ENCODE measurements at places on chromosomes 2 and 18.
A peak's percentile ranks its signal among the peaks of the same experiment; 100 is the strongest.

- DNase-seq = no peak
These were observed 4.9 kb upstream of the STK11IP start for GRCh38 chr2:219592736-219593135.

GRCh38 chr18:59502274-59503175 is 143.5 kb upstream of the LMAN1 start:
- no peak for DNase-seq

- DNase-seq = no peak
These were observed 270.6 kb downstream of the CELF4 start for GRCh38 chr18:37294951-37295350.

DNA sequence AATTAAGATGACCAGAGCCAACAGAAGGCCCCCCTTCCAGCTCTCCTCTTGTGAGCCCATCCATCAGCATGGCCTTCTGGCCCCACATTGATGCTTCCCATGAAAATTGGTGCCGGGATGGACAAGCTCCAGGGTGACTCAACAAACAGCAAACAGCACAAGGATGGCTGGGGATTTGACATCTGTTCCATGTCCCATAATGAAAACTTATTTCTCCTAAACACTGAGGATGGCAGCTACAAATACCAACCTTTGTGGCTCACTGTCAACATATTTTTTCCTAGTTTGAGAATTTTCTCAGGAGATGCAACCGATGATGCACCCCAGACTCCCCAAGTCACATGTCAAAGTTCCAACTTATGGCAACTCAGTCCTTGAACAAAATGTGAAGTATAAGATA is 169.6 kb upstream of the SIX2 start:
- no peak for DNase-seq

- DNase-seq = no peak
These were observed 771.1 kb upstream of the ZEB2 start for GRCh38 chr2:145290986-145291385.

DNA sequence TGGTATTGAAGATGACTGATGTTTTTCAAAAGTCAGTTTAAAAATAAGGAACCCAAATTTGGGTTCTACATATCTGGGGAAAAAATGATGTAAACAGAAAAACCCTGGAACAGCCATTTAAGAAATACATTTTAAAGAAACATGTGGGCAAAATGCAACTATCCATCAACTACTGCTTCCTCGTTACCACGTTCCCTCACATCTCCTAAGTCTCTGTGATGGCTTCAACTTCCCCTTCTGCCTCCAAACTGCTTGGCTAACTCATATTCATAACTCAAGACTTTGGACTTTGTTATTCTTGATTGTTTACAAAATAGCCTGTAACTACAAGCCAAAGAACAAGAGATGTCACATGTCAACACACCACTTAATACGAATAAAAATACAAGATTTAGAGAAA is 116.3 kb downstream of the DYM start:
- DNase-seq = no peak

DNA sequence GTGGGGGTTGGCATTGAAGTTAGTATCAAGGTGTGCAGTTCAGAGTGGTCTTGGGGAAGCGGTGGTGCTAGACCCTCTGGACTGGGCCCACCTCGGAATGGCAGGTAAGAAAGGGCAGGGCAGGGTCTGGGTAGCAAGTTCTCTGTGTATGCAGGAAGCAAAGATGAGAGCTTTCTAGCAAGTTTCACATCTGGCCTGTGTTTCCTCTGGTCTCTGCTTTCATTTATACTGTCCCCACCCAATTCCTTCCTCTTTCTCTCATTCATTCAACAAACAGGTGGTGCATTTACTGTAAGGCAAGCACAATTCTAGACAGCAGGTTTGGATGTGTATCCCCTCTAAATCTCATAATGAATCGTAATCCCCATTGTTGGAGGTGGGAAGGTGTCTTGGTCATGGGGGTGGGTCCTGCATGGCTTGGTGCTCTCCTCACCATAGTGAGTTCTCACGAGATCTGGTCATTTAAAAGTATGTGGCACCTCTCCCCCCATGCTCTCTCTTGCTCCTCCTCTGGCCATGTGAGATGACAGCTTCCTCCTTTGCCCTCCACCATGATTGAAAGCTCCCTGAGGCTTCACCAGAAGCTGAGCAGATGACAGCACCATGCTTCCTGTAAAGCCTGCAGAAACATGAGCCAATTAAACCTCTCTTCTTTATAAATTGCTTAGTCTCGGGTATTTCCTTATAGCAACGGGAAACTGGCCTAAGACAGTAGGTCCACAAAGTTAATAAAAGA is 51.8 kb downstream of the PKDCC start:
- DNase-seq = no peak

DNA sequence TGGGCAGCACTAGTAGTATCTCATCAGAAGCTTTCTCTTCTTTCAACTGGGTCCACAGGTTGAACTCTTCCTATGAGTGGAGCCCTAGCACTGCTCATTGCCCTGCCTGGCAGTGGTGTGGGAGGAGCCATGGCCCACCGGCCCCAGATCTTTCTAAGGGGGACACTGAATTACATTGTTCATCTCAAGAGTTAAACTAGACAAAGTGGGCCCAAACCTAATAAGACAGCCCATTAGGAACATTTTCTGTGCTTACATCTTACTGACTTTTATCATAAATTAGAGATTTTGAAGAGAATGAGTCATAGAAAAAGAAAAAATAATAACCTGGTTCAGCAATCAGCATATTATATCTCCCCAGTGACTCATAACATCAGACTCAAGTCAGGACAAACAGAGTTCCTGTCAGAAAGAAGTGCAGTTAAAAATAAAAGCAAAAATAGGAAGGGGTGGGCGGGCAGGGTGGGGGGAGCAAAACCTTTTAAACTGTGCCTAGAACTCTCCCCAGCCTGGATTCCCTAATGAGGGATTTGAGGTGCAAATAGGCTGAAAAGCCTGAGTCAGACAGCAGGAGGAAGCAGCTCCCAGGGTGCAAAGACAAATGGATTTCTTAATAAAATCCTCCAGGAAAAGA is 161.6 kb upstream of the TRIB2 start:
- peak; percentile 9 for DNase-seq

DNA sequence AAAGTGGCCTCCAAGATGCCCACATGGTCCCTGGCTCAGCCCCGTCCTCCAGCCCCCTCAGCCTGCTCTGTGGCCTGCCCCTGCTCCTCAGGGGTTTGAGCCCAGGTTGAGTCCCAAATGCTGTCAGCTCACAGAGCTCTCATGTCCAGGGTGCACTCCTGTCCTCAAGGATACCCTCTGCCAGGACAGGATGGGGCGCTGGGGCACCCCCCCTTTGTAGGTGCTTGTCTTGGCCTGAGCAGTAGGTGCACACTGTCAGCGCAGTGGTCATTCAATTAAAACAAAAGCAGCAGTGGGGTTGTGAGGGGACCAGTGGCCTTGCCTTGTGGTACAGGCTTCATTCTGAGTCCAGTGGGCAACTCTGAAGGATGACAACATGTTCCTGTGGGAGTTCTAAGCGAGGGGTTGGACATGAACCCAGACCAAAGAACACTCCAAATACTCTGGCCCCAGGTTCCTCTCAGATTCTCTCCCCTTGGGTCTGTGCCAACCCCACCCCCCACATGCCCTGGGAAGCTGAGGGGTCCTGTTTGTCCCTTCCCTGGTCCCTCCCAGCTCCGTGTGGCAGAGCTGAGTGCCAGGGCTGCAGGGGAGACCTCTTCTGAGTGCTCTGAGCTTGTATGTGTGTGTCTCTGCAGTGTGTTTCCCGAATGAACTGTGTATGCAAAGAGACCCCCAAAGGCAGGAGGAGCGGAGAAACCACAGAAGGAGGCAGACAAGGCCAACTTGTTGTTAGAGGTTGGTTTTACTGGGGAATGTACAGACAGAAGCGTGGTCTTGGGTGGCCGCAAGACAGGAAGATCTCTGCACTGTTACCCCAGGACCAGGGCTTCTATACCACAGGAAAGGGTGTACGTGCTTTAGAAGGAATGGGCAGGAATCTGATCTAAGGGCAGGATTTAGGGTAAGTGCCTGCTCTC is 155.6 kb upstream of the HS6ST1 start:
- no peak for DNase-seq

- DNase-seq = no peak
These were observed 34.6 kb upstream of the MAL start for GRCh38 chr2:94990956-94991355.

GRCh38 chr2:122745603-122746002 is 990.2 kb downstream of the TSN start:
- DNase-seq = no peak

- DNase-seq = no peak
These were observed 249.3 kb upstream of the SYT4 start for GRCh38 chr18:43526426-43527145.

DNA sequence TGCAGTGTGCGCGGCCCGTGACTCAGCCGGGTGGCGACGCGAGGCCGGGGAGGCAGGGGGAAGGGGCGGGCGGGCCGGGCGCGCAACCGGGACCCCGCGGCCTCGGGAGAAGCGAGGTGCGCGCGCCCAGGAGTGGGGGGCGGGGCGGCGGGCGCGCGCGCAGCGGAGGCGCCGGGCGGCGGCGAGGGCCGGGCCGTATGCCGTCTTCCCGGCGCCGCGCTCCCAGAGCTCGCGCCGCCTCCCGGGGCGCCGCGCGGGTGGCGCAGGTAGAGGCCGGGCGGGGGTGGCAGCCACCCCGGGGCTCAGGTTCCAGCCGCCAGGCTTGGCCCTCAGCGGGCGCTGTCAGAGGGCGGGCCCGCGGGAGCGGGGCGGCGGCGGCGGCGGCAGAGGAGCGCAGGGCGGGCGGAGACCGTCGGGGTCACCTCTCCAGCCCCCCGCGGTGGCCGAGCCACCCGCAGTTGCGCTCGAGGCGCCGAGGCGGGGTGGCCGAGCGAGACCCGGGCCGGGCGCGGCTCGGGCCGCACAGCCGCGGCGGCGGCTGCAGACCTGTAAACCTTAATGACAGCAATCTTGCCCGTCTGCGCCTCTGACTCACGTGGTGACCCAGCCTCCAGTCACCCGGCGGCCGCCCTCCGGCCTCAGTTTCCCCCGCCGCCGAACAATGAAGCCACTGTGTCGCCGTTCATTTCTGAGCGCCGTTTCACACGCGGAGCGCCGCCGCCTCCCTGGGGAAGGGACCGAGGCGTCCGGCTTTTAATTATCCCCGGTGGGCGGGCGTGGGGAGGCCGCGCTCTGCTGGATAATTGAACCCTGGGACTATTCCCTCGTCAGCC is 25.3 kb upstream of the SMAD7 start:
- peak; percentile 38 for DNase-seq

DNA sequence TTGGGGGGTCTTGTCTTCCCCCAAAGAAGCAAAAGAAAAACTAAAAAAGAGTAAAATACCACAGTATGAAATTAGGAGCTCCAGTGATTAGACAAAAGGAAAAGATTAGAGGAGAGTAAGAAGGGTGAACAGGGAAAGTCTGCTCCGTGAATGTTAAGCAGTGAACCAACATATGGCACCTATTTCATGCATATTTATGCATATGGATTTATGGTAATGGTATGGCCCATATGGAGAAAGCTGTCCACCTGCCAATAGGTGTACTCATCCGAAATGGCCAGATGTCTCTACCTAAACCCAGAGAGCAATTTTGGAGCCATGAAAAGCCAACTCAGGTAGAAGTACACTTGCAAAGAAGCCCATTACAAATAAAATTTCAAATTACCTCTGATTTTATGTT is 404.0 kb upstream of the RAB6C start:
- no peak for DNase-seq

GRCh38 chr2:15912203-15912602 is 28.1 kb upstream of the MYCN start:
- no peak for DNase-seq

DNA sequence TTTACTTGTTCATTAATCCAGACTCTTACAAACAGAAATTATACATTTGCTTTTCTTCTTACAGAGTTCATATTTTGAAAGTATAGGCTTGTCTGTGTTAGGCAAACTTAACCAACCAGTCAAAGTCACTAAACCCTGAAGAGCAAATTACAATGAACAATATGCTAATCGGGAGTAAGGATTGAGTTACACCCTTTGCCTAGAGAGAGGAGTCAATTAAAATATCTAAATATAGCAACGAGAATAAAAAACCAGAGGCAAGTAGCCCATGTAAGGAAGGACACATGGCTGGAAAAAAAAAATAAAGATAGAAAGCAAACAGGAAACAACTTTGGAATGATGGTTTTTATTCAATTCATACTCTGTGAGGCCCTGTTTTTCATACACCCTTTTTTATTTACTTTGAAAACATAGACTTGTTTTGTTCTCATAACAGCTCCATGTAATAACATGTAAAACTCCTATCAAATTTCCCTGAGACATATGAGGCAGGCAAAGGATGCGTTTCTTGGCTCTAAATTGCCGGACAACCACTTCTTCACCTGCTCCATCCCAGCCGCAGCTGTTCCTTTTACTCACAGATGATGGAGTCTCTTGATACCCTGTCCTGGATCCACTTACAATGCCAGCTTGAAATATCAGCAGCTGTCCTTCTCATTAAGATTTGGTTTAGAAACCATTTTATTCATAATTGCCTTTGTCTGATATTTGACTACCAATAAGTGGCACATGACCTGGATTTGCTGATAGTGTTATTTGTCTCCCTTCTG is 767.7 kb upstream of the GCFC2 start:
- DNase-seq = no peak

- no peak for DNase-seq
These were observed 136.0 kb upstream of the SPOPL start for GRCh38 chr2:138365581-138365980.

DNA sequence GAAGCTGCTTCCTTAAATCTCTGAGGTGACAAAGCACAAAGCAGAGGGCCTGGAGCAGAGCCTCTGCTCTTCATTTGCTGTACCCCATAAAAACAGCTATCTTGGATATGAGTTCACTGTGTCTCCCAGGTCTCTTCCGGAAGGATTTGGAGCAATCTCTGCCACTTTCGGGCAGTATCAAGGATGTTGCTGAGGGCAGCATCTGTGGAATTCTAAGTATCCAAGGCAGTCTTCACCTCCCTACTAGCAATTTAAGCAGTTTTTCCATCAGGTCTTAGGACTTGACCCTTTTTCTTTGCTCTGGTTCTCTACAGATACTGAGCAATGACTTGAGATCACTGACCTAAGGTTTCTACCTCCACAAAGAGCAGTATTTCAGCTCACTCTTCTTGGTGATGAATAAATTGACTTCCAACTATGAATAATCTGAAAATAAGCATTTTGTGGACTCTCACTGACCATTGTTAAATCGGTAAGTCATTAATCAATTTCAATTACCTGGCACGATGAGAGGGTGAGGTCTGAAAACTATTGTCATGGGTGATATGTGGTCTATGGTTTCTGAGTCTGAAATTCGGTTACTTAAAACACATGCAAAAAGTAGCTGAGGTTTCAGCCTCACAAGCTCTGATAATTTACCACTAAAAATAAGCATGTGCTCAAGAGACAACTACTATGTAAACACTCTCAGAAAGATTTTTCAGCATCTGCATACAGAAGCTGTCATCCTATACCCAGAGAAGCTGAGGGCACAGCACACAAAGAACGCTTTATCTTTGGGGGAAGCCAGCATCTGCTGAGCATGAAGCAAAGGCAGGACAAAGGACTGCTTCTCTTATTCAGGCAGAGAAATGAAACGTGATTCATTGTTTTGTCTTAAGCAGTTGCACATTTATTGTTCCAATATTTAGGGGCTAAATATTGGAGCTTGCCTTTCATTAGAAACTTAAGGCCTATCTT is 32.1 kb upstream of the SPATS2L start:
- DNase-seq = no peak

GRCh38 chr2:133755480-133756300 is 187.4 kb upstream of the NCKAP5 start:
- DNase-seq = no peak

Data from activated CD4-positive, alpha-beta T cell treated with anti-CD3 and anti-CD28 coated beads for 24 hours (primary cell).